Naive thymus-derived CD4-positive, alpha-beta T cell (primary cell): ENCODE measurements at places on chromosomes 5 and 9. TPM values are rescaled to one million over a fixed set of nuclear protein-coding genes. Genes with fewer than 3 reads are reported as not detected.

TAF11L11 gene
- polyA plus RNA-seq = not detected

HSPB3 gene
- not detected for polyA plus RNA-seq

SPINK7 gene
- polyA plus RNA-seq = not detected

SPATA31D4 gene
- not detected for polyA plus RNA-seq

MARVELD2 gene
- polyA plus RNA-seq = 0.37 TPM

ALDH7A1 gene
- 3.4 TPM for polyA plus RNA-seq

CD14 gene
- polyA plus RNA-seq = 2.9 TPM

POLR3G gene
- 0.77 TPM for polyA plus RNA-seq

TUBB4B gene
- polyA plus RNA-seq = 49.9 TPM

CDH12 gene
- polyA plus RNA-seq = not detected

SLC2A6 gene
- 2.6 TPM for polyA plus RNA-seq

CAMK4 gene
- 188 TPM for polyA plus RNA-seq

UTP15 gene
- 8.8 TPM for polyA plus RNA-seq

ENHO gene
- 0.21 TPM for polyA plus RNA-seq

ST8SIA4 gene
- 5.8 TPM for polyA plus RNA-seq

SLC27A6 gene
- not detected for polyA plus RNA-seq

RIGI gene
- 12.6 TPM for polyA plus RNA-seq

PKN3 gene
- 0.93 TPM for polyA plus RNA-seq

PDGFRB gene
- 0.37 TPM for polyA plus RNA-seq
